ENCODE measurements at places on chromosomes 2 and 18. TPM values are rescaled to one million over a fixed set of nuclear protein-coding genes. Genes with fewer than 3 reads are reported as not detected.

The AP1S3 gene
- 13.2 TPM for polyA plus RNA-seq

The NEB gene
- 30.6 TPM for polyA plus RNA-seq

DNA sequence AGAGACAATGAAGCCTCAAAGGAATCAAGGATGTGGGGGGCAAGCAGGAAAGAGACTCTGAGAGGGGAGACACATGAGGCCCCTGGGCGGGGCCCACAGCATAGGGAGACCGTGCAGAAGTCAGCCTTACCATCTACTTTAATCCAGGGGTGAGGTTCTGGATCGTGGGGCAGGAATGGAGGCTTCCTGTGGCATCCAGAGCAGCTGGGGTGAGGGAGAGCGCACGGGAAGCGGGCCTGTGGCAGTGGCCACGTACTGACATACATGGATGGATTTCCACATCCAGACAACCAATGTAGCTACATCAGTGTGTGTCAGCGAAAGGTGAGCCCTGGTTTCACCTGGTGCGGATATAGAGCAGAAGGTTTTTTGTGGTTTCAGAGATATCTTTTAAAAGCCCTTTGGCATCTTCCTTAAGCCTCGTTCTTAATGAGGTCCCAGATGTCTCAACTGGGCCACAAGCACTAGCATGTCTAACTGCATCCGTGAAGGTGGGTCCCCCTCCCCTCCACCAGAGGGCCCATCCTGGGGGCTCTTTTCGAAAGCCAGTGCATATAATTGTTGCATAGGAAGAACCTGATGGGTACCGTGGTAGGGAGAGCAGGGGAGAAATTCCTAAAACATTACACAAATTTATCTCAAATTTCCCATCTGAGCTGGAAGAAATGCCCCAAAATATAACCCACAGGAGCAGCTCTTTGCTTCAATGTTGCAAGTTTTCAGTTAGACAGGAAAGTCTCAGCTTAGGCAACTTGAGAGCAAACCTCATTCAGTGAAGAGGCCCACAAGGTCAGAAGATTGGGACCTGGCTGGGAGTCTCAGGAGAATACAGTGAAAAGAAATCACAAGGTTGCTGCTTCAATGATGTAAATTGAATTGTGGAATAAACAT, 90.9 kb downstream of the SP3 start:
- DNase-seq, result no peak

DNA sequence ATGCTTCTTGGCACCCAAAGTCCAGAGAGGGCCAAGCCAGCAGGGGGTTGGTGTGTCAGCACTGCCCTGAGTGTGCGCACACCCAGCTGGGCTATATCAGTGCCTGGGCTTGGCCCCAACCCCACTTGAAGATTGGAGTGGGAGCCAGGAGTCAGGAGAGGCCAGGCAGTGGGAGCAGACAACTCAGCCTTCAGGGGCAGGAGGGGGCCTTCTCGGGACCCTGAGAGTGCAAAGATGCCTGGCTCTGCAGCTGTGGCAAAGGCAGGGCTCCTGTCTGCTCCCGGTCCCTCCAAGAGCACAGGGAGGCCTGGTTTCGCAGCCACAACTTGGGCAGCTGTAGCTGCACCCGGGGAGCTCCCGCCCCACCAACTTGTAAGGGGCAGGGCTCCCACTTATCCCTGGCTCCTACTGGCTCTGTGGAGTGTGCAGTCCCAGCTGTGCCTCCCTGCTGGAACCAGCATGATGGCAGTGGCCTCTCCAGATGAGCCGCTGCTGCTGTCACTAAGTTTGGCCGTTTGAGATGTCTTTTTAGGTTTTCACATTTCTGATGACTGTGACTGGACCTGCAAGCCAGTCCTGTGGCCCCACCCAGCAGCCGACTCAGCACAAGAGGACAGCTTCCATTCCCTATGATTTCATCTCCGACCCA, 148.8 kb upstream of the HS6ST1 start:
- no peak for DNase-seq
